ENCODE measurements at places on chromosomes 13 and 19.

- ATAC-seq: no peak
These were observed 6.5 kb upstream of the MIA start for GRCh38 chr19:40768869-40769268.

DNA sequence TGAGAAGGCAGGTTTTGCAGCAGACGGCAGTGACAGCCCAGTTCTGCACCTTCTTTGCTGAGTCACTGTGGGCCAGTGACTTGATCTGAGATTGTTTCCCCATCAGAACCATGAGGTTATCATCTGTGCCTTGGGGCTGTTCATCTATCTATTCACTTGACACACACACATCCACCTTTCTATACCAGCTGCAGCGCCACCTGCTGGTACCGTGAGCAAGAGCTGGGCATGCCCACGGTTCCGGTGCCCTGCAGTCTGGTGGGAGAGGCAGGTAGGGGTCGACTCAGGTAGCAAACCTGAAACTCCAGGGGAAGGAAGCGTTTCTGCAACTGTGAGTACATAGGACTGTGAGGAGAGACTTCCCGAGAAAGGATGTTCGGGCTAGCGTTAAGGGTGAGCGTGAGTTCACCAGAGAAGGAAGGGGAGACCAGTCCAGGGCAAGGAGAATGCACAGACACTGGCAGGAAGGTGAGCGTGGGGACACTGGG, 7.5 kb upstream of the LIN7B start:
- ATAC-seq: no peak

GRCh38 chr19:18990128-18990708, 43.1 kb downstream of the SUGP2 start:
- no peak for ATAC-seq

GRCh38 chr13:92719868-92720267, 506.7 kb upstream of the GPC6 start:
- ATAC-seq: no peak

GRCh38 chr19:49222011-49222410, 64.4 kb downstream of the TRPM4 start:
- no peak for ATAC-seq

- no peak for ATAC-seq
These were observed 17.8 kb upstream of the ENOX1 start for GRCh38 chr13:43804461-43805070.

DNA sequence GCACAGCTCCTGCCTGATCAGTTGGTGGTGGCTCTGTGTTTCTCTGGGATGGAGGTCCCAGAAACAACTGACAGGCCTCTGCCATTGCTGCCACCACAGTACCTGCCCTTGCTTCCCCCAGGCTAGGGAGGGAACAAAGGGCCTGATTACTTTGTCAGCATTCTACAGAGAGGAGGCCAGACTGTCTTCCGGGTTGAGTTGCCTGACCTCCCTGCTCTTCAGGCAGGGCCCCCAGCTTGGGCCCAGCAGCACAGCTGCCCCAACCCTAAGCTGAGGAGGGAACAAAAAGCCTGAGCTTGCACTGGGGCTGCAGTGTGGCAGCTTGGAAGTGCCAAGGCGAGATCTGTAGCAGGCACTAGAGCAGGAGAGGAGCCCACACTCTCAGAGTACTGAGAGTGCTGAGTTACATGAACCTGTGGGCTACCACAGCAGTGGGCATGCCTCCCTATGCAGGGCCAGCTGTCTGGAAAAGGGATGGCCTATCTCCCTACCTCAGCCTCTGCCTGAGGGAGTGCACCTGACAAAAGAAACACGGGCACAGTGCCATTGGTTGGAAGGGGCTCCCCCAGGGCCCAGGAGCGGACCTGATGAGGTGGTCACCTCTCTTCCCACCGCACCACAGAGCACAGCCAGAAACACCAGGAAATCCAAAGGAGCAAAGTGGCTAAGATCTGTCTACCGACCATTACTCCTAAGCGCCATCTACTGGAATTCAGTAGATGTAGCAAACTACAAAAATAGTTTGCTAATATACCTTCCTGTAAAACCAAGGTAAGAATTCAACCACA, 24.4 kb downstream of the SLC25A15 start:
- ATAC-seq: no peak

DNA sequence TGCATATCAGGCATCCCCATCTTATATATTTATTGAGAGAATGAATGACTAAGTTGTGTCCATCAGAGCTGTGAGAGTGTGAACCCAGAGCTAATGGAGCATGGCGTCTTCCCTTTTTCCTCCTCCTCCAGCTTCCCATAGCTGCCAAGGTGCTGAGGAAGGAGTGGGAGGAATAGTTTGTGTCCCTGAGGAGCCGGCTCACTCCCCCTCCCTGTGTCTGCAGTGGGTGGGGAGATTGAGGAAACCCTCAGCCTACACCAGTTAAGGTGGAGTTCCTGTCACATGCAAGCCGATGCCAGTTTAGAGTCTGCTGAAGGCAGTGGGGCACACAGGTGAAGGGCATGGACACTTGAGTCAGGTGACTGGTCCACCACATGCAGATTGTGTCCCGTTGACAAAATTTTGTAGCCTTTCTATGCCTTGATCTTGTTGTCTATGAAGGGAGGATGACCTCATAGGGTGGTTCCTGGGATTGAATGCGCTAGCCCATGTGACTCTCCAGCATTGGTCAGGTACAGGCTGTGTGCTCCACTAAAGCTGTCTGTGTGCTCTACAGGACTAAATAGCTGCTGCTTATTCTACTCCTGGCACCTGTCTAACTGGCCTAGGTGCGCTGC, 47.6 kb upstream of the GPI start:
- ATAC-seq: no peak

DNA sequence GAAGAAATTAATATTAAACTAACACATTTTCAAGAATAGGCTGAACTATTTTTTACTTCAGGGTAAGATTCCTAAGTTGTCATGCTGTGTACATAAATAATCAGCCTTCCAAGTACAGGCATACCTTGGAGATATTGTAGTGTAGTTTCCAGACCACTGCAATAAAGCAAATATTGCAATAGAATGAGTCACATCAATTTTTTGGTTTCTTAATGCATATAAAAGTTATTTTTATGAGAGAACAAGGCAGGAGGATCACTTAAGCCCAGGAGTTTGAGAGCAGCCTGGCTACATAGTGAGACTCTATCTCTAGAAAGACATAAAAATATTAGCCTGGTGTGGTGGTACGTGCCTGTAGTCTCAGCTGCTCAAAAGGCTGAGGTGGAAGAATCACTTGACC, 511.5 kb downstream of the UQCRFS1 start:
- ATAC-seq: no peak

GRCh38 chr13:24038841-24039330, 121.6 kb upstream of the SPATA13 start:
- ATAC-seq: peak; percentile 43

GRCh38 chr19:54399189-54399588, 16.1 kb upstream of the TTYH1 start:
- no peak for ATAC-seq

DNA sequence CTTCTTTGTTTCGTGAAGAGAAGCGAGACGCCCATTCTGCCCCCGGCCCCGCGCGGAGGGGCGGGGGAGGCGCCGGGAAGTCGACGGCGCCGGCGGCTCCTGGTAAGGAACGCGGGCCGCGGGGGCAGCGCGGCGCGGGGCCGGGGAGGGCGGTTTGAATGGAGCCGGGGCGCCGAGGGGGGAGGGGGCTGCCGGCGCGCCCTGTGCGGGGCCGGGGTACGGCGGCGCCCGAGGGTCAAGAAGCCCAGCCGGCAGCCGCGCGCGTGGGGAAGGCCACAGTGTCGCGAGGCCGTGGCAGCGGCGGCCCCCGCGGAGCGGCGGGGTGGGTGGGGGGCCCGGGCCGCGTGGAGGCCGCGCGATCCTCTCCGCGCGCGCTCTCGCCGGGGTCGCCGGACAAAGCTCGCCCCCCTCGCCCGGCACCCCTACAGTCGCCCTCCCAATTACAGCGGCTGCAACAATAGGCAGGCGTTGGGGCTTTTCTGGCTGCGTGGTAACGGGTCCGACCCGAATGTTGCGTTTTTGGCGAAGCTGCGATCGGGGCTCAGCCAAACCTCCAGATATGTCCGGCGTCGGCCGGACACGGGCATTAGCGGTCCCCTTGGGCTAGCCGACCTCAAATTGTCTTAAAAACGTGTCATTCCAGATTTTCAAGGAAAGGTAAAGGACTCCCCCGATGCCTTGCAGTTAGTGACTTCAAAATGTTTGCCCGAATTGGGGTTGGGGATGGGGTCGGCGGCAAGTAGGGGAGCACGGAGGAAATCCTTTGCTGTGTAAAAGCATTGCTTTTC, 437 bp downstream of the SMARCA4 start:
- ATAC-seq: peak; percentile 57

- no peak for ATAC-seq
These were observed 28.2 kb downstream of the ACTN4 start for GRCh38 chr19:38675611-38676010.

- peak; percentile 88 for ATAC-seq
These were observed at the start of gene FBXO17 for GRCh38 chr19:38975214-38975860. Gene FBXO17 (minus strand): TSS chr19:38975742. CDS start chr19:38950319, 25,423 bp downstream.

- ATAC-seq: no peak
These were observed 170.6 kb downstream of the KCTD12 start for GRCh38 chr13:76715621-76716020.

DNA sequence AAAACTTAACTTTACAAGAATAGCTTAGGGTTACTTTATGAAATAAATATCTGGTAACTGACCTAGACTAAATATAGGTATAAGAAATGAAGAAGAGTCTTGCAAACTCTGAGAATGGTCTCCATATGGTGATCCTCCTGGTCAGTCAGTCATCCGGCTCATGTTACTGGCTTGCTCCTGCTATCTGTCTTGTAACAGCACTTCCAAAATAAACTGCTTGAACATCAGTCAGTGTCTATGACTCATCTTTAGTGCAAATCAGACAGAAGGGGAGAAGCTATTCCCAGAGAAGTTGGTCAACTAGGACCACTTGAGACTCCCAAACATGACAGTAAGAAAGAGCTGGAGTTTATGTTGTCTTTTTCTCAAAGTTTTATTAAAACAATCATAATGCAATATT, 1550.9 kb downstream of the PCDH9 start:
- no peak for ATAC-seq

DNA sequence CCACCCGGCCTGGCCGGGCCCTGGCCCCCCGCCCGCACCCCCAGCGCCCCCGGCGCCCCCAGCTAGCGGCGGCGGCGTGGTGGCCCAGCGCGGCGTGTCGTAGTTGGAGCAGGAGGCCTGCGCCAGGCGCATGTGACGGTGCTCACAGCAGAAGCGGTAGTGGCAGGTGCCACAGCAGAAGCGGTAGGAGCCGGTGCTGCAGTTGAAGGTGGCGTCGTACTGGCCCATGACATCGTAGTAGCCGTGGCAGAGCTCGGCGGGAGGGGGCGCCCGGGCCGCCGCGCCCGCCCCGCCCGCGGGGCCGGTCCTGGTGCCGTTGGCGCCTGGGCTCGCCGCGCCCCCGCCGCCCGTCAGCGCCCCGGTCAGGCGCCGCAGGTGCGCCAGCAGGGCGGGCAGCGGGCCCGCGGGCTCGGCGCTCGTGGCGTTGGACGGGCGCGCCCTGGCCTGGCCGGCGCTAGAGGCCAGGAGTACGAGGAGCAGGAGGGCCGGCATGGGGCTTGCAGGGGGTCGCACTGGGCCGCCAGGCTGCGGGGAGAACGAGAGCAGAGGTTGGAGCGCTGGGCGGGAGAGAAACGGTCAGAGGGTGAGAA, 633 bp downstream of the SHISA7 start:
- ATAC-seq: no peak

- ATAC-seq: no peak
These were observed 118.0 kb downstream of the KDM4B start for GRCh38 chr19:5086725-5087439.

DNA sequence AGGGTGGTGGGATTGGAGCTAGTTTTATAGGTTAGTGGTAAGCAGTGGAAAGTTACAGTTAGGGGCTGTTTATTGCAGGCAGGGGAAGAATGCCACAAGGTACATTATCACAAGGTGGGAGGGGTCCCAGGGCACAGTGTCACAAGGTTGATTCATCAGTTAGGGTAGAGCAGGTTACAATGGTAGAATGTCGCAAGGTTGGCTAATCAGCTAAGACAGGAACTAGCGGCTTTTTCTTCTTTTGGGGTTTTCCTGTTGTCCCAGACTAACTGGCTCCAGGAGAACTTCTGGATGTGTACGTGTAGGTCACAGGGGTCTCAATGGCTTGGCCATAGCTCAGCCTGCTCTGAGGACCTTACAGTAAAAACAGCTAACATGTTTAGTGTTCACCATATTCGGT, 1221.1 kb downstream of the SLITRK1 start:
- ATAC-seq: no peak

DNA sequence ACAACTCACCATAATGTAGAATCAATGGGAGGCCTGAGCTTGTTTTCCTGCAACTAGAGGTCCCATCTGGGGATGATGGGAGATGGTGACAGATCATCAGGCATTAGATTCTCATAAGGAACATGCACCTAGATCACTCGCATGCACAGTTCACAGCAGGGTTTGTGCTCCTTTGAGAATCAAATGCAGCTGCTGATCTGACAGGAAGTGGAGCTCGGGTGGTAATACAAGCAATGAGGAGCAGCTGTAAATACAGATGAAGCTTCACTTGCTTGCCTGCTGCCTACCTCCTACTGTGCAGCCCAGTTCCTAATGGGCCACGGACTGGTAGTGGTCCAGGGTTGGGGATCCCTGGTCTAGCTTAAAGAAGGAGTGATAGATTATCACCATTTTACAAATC, 33.0 kb downstream of the KPNA3 start:
- ATAC-seq: no peak

- ATAC-seq: no peak
These were observed 2.4 kb downstream of the GPX4 start for GRCh38 chr19:1105873-1106840.

DNA sequence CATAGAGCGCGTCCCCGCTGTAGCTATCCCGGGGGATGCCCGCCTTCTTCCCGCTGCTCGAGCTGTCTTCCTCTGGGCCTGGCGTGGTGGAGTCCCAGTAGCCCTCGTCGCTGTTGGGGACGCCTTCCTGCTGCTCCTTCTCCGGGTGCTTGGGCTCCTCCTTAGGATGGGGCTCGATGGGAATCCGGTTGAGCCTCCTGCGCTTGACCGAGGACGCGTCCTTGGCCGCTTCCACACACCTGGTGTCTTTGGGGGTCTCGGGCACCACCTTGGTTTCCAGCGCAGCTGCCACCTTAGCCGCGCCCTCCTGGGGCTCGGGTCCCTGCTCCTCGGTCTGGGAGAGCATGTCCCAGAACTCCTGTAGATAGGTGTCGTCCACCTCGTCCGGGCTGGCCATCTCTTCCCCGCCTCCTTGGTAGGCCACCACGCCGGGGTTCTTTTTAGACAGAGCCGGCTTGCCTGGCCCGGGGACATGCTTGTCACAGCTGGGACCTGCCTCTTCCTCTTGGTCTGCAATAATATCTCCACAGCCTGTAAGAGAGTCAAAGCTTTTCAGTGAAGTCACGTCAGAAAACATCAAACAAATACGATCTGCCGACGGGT, 2.0 kb downstream of the AMER2 start:
- ATAC-seq: no peak

DNA sequence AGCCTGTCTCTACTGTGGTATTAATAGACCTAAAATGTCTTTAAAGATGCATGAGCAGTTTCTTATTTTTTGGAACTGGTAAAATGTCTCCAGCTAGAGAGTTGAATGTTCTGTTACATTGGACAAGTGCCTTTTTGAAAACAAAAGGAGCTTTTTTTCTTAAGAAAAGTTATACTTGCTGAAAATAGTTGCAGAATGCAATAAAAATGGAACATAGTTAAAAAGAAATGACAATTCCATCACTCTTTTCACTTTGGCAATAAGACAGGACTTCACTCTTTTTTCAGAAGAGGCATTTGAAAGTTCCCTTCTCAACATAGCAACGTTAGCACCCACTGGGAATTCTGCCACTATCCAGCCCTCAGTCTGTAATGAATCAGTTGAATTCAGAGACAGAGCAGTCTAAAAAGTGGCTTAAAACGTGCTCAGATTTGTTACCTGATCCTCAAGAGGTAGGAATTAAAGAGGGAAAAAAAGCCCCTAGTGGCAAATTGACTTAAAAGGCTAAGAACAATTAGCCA, 10.1 kb downstream of the RGCC start:
- no peak for ATAC-seq

- ATAC-seq: no peak
These were observed 9.9 kb downstream of the NDFIP2 start for GRCh38 chr13:79490824-79491223.

All from gastroesophageal sphincter (tissue), 4 donors.